Activated T-cell treated with anti-CD3 and anti-CD28 coated beads, Interleukin-2, amount 50 U/mL, for 4 hours (primary cell): ENCODE measurements at places on chromosomes 7 and 10.
A peak's percentile ranks its signal among the peaks of the same experiment; 100 is the strongest.

DNA sequence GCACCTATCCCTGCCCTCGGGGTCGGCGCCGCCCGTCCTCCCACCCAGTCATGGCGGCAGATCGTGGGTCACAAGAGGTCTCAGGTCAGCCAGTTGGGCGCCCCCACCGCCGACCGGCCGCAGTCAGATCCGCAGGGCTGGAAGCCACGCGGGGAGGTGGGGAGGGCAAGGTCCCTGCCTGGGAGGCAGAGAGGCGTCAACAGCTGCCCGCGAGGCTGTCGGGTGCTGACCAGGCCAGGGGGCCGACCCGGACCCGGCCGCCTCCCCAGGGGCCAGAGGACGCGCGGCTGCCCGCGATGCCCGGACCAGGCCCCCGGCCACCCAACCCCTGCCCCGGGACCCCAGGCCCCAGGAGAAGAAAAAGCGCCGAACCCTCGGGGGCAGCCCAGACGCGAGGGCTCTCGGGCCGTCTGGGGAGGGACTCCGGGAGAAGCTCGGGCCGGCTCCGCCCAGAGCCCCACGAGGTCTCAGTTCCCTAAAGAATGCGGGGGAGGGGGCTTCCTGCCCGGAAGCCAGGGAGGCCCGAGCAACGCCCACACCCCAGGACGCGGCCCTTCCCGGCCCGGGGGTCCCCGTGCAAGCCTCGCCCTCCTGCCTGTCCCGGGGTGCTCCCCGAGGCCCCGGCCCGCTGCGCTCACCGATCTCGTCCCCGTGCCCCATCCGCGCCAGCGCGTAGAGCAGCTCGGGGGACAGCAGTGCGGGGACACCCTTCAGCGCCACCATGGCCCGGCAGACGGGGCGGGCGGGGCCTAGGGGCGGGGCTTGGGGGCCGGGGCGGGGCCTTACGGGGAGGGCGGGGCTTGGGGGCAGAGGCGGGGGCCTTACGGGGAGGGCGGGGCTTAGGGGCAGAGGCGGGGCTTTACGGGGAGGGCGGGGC is at the start of gene FUOM:
FUOM (minus strand) TSS at position 735 of the 877 bp plus-strand sequence; CDS start at position 723, 12 bp downstream.
- DNase-seq = peak; percentile 60

GRCh38 chr7:153190452-153190851 is 430.9 kb downstream of the ACTR3B start:
- no peak for DNase-seq

DNA sequence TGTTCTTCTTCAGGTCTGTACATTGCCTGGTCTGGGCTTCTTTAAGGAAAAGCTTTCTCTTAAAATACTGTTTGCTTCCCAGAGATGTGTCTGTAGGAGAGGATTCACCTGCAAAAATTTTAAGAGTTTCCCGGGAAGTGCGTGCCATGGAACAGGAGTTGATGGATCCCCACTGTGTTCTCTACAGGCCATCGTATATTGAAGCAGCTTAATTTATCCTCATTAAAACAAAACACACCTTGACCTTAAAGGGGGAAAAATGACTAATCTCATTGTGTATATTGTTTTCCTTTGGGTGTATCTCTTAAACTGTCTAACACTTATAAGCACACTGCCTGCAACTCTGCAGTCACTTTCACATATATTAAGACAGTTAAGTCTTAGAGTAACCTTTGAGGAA is 111.4 kb downstream of the ST7 start:
- DNase-seq = no peak

- no peak for DNase-seq
These were observed 52.3 kb upstream of the OPN4 start for GRCh38 chr10:86601956-86602602.

GRCh38 chr10:80141696-80142460 is 9.3 kb downstream of the PLAC9 start:
- no peak for DNase-seq

- no peak for DNase-seq
These were observed 134.5 kb upstream of the CXCL12 start for GRCh38 chr10:44519361-44519760.

GRCh38 chr7:55557666-55558188 is 14.6 kb downstream of the VOPP1 start:
- DNase-seq = no peak
